ENCODE measurements at places on chromosomes 6 and 20.

DNA sequence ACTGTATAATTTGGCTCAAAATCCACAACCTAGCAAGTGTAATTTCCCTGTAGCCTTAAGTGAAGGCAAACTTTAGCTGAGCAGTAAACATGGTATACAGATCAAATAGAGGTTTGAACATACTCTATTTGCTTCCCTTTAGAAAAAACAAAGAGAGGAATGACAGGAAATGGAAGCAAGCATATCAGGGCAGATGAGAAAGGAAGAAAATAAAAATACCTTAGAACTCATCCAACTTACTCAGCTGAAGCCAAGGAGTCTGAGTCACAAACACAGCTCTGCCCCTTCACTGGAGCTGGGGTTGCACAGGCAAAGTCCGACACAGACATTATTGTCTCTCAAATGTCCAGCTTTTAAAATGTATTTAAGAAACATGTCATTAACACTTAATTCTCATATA lies 379.9 kb upstream of the IRAK1BP1 start:
- no peak for DNase-seq

GRCh38 chr20:11682285-11682684 lies 235.4 kb upstream of the BTBD3 start:
- DNase-seq, result no peak

GRCh38 chr6:50851049-50851845 lies 32.6 kb downstream of the TFAP2B start:
- no peak for DNase-seq

DNA sequence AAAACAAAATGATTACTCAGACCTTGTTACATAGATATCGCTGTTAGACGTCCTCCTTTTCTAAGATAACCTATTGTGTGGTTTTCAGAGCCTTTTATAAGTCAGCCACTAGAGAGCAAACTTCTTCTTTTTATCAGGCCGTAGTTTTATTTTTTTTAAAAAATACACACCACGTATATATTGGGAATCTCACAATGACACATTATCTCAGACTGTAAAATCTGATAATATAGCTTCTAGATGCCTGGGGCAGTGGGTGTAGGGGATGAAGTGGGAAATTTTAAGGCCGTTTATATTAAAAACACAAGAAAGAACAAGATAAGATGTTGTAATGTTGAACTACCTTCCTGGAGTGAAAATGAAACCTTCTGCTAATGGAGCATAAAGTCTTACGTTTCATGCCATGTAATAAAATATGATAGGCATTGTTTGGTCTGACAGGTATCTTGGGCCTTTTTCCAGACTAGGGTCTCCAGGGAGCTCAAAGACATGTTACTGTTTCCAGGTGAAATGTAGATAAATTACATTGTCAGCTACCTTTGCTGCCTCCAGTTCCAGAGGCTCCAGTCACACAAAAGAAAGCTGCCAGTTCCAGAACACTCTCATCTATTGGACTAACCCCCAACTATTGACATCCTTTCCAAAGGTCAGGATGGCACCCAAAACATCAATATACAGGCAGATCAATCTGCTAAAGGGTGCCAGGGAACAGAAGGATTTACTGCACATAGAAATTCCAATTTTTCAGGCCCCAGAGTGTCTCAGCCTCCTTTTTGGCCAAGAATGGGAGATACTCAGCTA lies 130.2 kb upstream of the AKIRIN2 start:
- no peak for DNase-seq

- no peak for DNase-seq
Observed at GRCh38 chr6:135093578-135093977, 39.0 kb upstream of the HBS1L start.

GRCh38 chr6:125678601-125679000 lies 70.8 kb upstream of the HEY2 start:
- no peak for DNase-seq

GRCh38 chr20:17645546-17646208 lies 36.4 kb downstream of the RRBP1 start:
- DNase-seq, result no peak

DNA sequence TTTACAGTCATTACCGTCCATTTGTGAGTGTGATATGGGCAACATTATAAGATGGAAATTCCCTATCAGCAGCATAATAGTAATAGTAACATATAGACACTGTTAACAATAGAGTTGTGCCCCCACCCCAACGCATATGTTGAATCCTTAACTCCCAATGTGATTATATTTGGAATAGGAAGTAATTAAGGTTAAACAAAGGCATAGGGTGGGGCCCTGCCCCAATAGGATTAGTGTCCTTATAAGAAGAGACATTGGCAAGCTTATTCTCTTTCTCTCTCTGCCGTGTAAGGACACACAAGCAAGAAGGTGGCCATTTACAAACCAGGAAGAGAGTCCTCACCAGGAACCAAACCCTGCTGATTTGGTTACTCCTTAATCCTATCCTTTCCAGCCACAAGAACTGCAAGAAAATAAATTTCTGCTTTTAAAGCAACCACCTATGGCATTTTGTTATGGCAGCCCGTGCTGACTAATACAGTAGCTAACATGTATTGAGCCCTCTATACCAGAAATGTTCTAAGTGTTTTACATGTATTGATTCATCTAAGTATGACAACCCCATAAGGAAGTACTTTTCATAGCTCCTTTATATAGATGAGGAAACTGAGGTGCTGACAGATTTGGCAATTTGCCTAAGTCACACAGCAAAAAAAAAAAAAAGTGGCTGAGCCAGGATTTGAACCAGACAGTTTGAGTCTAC lies 114.2 kb downstream of the BCAS1 start:
- DNase-seq, result no peak

GRCh38 chr20:31723069-31723318 lies 326 bp upstream of the BCL2L1 start:
- no peak for DNase-seq

DNA sequence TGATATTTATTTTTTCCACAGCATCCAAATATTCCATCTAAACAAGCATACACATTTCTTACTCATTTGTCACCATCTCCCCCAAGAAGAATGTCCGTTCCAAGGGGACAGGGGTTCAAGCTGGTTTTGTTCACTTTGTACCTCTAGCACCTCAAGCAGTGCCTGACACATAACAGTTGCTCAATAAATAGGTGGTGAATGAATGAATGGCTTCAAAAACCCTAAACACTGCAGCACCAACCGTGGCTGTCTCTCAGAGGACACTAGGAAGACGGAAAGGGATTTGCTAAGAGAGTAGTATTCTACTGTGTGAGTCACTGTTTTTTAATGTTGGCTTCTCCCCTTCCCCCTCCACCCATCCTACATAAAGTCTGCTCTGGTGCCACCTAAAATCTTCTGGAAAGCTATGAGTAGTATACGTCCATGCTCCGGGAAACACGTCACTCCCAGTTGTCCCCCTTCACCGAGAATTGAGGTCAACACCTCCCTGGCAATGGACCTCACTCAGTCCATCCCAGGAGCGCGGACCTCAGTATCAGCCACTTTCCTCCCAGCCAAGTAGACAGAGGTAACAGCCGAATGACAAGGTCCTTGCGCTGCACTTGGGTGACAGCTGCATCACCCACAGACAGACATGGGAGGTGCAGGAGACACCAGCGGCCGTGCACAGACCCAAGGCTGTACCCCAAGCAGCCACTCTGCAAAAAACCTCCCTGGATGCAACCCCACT lies 107.4 kb downstream of the PREX1 start:
- DNase-seq, result no peak

DNA sequence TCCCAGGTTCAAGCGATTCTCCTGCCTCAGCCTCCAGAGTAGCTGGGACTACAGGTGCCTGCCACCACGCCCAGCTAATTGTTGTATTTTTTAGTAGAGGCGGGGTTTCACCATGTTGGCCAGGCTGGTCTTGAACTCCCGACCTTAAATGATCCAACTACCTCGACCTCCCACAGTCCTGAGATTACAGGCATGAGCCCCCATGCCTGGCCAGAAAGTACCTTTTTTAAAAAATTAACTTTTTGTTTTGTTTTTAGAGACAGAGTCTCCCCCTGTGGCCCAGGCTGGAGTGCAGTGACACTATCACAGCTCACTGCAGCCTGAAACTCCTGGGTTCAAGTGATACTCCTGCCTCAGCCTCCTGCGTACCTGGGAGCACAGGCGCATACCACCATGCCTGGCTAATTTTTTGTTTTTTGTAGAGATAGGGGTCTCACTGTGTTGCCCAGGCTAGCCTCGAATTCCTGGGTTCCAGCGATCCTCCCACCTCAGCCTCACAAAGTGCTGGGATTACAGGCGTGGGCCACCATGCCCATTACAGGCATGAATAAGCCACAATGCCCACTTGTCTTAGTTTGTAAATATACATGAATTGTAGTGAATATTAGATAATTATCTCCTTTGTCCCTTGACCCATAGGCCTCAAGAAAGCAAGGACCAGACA lies 17.4 kb upstream of the EEF1A1 start:
- no peak for DNase-seq

DNA sequence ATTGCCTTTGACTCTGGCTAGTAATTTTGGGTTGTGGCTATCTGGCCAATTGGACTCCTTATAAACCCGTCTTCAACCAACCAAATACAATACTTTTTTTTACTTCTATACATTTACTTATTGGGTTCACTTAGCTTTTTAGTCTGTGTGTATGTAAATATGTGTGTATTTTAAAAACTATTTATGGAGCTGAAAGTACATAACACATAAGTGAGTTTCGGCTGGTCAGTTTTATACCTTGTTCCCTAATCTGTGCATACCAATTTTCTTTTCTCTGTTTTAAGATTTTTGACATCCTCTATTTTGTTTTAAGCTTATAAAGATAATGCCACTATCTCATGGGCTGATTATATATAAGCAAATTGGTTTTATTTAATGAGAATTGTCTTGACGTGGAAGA lies 129.5 kb downstream of the LRRC1 start:
- DNase-seq, result no peak

DNA sequence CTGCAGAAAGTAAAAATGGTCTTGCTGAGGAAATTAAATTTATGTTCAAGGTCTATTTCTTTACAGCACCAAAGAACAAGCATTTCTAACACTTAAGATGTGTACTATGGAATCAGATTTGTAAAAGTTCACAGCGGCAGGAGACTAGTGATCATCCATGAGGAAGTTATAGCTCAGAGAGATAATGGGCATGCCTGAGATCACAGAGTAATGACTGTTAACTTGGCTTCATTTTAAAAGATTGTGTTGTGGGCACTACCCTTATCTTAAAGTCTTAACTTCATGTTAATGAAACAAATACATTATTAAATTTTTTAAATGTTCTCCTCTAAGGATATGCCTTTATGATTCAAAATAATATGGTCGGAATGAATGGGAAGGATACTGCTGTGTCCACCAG lies 168.6 kb downstream of the GMPR start:
- no peak for DNase-seq

DNA sequence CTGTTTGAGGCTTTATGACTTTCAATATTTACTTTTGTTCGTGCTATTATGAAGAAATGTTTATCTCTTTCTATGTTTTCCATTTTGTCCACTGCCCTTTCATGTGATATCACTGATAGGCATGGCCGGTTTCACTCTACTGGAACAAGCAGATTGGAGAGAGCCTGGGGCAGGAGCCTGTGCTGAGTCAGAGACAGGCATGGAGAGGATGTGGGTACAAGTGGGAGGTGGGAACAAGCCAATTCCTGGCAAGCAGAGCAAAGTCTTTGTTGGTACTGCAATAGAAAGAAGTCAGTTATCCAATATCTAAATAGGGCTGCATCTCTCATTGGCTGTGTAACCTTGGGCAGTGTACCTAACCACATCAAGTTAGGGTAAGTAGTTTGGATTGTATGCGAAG lies 545.6 kb upstream of the MAP3K7 start:
- DNase-seq, result no peak

DNA sequence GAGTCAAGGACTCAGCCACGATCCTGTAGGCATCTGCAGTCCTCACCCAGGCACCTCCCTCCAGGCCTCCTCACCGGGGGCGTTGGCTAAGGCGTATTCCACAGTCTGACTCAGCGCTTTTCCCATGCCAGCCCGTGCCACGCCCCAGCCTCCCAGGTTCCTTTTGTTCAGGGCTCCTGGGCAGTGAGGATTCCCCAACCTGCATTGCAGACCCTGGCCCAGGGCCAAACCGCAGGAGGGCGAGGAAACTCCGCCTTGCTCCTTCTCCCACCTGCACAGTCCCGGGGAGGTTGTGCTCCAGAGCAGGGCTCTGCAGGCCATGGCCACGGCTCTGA lies 202.8 kb upstream of the CST7 start:
- DNase-seq, result no peak

- DNase-seq, result no peak
Observed at GRCh38 chr6:149306967-149307366, 10.5 kb upstream of the TAB2 start.

DNA sequence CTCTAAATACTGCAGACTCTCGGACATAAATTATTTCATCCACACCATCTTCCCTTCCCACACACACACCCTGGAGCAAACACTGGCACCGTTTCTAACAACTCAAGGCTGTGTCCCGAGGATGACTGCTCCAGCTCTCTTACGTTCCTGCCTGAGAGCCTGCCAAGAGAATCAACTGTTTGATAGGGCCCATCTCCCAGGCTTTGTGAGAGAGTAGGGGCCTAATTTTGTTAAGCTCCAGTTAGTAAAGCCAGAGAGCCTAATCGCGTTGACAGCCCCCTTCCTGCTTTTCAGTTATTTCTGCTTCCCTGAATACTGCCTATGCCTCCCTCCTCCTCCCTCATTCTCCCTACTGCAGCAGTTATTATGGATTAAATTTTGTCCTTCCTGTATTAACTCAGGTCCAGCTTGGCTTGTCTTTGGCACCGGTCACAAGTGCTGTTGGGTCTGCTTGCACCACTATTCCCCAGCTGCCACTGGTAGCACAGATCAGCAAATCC lies 118.1 kb upstream of the TMEM181 start:
- no peak for DNase-seq

GRCh38 chr6:3484946-3485345 lies 28.1 kb upstream of the SLC22A23 start:
- no peak for DNase-seq

- DNase-seq, result no peak
Observed at GRCh38 chr6:126792340-126793085, 326.0 kb upstream of the RSPO3 start.

- no peak for DNase-seq
Observed at GRCh38 chr6:143596866-143597265, 80.9 kb upstream of the PHACTR2 start.

DNA sequence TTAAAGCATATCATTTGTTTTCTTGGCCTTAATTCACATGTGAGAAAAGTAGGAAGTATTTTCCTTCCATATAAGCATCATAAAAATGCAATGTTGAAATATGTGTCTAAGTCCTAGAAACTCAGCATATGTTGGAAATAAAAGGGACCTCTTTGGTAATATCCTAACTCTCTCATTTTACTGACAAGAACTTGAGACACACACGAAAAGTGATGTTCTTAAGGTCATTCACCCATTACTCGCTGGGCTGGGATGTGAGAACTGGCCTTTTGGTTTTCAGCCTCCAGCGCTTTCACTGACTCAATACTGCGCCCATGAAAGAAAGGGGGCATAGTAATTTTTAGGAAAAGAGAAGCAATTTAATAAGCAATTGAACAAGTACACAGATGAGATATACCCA lies 153.5 kb upstream of the SCGN start:
- DNase-seq, result no peak

DNA sequence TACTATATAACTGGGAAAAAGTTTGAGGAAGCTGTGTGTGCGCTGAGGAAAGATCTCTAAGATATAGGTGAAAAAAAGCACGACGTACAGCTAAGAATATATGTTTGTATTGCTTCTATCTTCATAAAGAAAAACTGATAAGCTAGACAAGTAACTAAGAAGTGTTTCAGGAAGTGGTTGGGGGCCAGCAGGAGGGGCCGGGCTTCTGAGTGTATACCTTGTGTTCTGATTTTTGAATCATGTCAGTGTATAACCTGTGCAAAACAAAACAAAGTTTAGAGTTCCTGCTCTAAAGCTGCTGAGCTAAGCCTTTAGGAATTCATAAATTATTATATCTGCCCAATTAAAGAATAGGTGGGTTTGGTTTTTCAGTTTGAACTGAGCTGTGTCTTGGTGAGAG lies 7.9 kb upstream of the OSER1 start:
- DNase-seq, result peak; percentile 75
